ENCODE measurements at places on chromosomes 6 and 20.
A peak's percentile ranks its signal among the peaks of the same experiment; 100 is the strongest.

- no peak for DNase-seq
Measured at GRCh38 chr6:158758941-158759479, 60.2 kb downstream of the EZR start.

GRCh38 chr6:127291495-127291894 lies 24.8 kb downstream of the RNF146 start:
- peak; percentile 31 for DNase-seq

- peak; percentile 16 for DNase-seq
Measured at GRCh38 chr6:123925350-123925749, 121.7 kb downstream of the NKAIN2 start.

DNA sequence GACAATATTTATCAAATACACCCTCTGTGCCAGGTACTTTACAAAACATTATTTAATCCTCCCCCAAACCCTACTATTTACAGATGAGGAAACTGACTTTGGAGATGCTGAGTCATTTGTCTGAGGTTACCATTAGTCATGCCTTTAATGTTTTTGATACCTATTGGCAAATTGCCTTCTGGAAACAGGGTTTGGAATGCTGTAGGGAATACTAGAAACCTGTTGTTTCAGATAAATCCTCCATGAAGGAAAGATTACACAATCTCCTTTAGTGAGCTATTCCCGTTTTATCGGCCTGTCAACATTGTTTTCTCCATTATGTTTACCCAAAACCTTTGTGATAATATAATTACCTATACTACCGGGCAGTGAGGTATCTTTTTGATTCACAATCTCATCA lies 93.6 kb upstream of the ADGRF1 start:
- no peak for DNase-seq

DNA sequence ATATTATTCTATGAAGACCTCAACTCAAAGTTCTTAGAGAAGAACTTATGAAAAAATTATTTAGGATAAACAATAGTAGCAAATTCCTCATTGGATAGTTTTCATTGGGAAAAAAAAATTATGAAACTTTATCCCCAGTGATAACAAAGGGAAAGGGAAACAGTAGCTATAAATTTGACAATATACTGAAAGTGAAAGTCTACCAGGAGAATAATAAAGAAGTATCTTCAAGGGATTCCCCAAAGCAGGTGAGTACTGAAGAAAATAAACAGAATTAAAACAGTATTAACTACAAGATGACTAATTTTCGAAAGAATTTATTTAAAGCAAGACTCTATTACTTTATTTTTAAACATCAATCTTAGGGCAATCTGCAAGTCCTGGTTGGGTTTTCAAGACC lies 56.4 kb downstream of the REPS1 start:
- peak; percentile 13 for DNase-seq

DNA sequence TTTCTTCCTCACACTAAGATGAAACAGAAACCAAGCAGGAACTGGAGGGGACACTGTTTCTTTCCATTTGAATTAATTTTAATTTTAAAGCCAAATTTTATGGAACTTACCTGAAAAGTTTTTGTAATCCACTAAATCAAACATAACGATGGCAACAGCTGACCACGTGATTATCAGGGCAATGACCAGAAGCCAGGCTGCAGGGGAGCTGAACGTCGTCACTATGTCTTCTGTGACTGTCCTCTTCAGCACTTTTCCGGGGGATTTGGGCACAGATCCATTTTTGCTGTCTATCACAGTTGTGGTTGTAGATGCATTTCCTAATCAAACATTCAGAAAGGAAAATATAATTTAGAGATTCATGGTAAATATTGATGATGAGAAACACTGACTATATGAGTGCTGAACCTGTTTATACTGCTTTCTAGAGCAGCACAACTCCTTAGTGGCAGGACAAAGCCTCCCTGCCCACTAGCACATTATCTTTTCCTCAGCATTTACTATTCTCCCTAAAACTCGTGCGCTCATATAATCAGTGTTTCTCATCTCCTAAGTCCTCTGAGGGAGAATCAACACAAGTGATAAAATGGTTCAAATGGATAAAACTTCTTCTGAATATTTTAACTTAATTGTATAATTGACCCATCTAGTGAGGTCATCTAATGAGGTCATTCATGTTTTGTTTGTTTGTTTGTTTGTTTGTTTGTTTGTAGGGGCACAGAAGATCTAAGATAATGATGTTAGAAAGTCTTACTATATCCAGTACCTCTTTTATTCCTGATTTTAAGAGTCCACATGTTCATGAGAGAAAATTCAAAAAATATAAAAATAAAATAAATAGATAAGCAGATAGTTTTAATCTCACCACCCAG lies 65.7 kb downstream of the TRDN start:
- no peak for DNase-seq

DNA sequence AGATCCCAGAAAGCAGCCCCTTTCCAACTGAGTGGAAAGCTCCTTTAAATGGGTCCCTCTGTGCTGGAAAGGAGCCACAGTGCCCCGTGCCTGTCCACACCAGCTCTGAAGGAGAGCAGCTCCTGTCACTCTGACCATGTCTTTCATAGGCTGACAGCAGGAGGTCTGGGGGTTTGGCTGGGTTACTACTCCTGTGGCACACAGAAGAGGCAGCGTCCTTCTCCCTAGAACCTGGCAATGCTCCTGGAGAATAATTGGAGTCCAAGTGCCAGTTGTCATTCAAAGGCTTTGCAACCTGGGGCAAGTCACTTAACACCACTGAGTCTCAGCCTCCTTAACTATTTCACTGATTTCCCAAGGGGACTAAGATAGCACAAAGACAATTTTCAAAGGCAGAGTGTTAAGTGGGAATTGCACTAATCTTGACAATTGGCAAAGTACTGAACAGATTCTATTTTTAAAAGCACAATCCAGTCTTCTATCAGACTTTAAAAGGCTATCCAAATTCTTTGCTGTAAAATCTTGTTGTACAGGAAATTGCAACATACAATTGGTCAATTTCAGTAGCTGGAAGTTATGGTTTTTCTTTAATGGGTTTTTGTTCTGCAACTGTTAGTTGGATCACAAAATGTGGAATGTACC lies 457.2 kb downstream of the KIF16B start:
- no peak for DNase-seq

DNA sequence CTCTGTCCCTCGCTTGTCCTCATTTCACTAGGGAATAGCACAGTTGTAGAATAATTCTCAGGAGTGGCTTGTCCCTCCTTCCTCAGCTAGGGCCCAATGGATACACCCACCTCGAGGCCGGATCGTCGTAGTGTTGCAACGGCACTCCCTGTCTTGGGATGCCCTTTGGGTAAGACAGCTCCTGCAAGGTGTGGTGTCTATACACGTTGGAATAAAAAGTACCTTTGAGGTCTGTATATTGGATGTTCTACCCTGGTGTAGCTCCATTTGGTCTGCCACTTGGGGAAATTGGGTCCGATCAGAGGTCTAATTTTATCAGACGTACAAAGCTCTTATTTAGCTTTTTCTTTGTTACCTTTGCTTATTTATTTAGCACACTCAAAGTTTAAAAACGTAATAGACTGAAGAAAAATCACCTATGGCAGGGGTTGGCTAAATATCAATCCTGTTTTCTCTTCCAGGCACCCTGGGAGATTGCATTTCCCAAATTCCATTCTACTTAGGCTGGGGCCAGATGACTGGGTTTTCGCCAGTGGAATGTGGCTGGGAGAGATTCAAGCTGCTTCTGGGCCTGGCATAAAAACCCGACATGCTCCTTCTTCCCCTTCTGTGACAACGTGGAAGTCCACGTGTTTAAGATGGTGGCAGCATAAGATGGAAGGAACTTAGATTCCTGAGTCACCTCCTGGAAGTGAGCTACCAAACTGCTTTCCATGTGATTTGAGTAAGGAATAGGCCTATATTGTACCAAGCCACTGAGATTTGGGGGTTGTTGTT lies 82.3 kb upstream of the CD83 start:
- no peak for DNase-seq

Measured in GM20000 (cell line).